ENCODE measurements at places on chromosomes 13 and 19. TPM values are rescaled to one million over a fixed set of nuclear protein-coding genes. Genes with fewer than 3 reads are reported as not detected.

- DNase-seq, result no peak
Measured at GRCh38 chr13:110179116-110179856, 127.7 kb downstream of the COL4A1 start.

GRCh38 chr13:86464193-86464592, 665.0 kb upstream of the SLITRK6 start:
- no peak for DNase-seq

The KCNC3 gene
- total RNA-seq, result 3.0 TPM

DNA sequence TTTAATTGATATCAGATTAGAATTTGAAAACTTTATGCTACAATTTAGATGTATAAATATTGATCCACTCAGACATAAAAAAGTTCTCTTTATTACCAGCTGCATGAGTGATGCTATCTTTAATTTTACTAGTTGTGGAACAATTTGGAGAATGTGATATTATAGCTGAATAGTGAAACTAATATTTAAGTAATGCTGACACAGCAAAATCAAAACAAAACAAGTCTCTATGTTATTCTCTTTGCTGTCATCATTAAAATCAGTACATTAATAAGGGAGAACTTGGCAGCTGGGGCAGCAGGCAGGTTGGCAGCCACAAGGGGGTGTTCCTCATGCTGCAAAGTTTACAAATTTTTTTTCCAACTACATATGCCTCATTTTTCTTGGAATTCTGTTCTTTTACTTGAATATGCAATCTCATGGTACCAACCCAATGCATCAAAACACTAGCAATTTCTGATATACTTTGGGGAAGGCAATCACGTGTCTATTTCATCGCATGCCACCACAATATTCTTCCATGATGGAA, 585.3 kb downstream of the FGF9 start:
- DNase-seq, result no peak

DNA sequence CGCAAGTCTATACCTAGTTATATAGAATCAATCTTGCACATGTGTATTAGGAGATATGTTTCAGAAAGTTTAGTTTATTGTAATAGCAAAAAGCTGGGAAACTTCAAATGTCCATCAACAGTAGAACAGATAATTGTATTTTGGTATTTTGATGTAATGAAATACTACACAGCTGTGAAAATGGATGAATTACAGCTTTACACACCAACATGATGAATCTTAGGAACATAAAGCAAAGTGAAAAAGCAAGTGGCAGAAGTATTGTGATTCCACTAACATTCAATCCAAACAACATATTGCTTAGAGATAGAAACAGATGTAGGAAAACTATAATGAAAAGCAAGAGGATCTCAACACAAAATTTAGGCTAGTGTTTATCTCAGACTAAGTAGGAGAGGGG, 72.5 kb downstream of the RUBCNL start:
- DNase-seq, result no peak

The EEF1AKMT1 gene
- 6.5 TPM for total RNA-seq

DNA sequence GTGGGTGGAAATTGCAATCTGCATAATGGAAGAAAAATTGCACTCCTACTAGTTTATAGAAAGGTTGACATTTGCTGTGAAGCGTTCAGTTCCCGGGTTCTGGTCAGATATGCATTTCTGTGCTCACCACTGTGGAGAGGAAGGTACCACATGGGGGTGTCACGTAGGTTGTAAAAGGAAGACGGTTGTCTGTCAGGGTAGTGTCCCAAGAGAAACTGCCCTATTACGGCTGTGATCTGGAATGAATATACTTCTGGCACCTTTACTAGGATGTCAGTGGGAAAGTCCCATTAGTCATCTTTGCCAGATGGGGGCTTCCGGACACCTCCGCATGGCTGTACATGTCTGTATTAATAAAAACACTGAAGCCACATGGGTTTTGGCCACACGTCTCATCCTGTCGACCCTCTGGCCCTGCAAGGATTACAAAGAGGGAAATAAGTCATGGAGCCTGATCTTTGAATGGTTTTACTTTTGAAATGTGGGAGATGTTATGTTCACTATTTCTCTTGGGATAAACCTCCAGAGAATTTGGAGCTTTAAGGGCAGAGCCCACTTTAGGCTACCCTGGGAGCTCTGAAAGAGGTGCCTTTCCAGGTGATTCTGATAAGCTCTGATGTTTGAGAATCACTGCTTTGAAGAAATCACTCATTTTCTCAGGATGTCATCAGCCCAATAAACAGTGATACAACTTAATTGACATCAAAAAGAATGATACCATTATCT, 133.9 kb downstream of the AKAP11 start:
- DNase-seq, result no peak

- DNase-seq, result peak; percentile 64
Measured at GRCh38 chr19:18349524-18350128, 9.2 kb downstream of the PGPEP1 start.

- no peak for DNase-seq
Measured at GRCh38 chr13:20057963-20058362, 99.4 kb downstream of the ZMYM2 start.

- DNase-seq, result no peak
Measured at GRCh38 chr13:91185294-91185863, 162.1 kb upstream of the MIR17HG start.

Data from right lobe of liver (tissue), 6 donors.